ENCODE measurements at places on chromosomes 7 and 10. TPM values are rescaled to one million over a fixed set of nuclear protein-coding genes. Genes with fewer than 3 reads are reported as not detected.

- DNase-seq = no peak
Observed at GRCh38 chr7:157219154-157219553, 80.4 kb downstream of the UBE3C start.

DNA sequence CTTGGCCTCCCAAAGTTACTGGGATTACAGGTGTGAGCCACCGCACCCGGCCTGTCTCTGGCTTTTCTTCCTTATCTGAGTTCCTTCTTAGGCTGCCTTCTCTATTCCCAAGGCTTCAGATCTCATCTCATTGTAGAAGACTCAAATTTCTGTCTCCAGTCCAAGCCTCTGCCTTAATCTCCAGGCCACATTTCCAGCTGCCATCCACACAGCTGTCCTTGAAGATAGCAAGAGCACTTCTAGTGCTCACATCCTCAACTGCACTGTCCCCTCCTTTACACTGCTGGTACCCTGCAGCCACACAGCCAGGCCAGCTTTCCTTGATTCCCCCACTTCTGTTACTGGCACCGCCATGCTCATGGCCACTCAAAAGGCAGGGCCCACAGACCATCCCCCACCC is 35.6 kb downstream of the POLL start:
- DNase-seq = no peak

The ESYT2 gene
- 41.0 TPM for total RNA-seq

- no peak for DNase-seq
Observed at GRCh38 chr7:115232041-115232440, 310.1 kb downstream of the MDFIC start.

DNA sequence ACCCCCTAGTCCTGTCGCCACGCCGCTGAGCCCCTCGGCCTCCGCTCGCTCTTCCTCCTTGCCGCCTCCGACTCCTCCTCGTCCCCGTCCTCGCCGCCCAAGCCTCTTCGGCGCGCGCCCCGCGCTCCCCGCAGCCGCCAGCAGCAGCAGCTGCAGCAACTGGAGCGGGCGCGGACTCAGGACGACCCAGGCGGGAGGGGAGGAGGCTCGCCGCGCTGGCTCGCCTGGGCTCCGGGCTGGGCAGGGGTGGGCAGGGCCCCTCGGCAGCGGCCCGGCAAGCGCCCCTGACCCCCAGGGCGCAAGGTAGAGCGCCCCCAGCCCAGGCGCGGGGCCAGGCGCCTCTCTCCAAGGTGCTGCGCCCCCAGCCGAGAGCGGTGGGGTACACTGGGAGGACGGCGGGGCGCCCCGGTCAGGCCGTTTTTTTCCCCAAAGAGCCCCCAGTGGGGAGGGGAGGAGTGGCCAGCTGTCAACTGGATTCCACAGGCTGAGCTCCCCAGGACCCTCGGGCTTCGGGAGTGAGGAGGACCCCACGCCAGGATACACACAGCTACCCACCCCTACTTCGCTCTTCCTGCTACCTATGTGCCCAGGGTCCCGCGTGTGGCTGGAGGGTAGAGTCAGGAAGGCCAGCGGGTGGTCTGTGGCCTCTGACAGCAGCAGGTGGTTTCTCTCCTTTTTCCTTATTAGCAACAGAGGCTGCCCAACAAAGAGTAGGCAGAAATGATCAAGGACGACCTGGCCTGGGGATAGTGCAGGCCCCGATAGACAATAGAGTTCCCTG is 903 bp upstream of the KCNMA1 start:
- DNase-seq = peak; percentile 88

- DNase-seq = no peak
Observed at GRCh38 chr10:59864141-59864962, 42.0 kb downstream of the CCDC6 start.

- DNase-seq = peak; percentile 5
Observed at GRCh38 chr10:129969911-129970464, 5.9 kb upstream of the EBF3 start.

DNA sequence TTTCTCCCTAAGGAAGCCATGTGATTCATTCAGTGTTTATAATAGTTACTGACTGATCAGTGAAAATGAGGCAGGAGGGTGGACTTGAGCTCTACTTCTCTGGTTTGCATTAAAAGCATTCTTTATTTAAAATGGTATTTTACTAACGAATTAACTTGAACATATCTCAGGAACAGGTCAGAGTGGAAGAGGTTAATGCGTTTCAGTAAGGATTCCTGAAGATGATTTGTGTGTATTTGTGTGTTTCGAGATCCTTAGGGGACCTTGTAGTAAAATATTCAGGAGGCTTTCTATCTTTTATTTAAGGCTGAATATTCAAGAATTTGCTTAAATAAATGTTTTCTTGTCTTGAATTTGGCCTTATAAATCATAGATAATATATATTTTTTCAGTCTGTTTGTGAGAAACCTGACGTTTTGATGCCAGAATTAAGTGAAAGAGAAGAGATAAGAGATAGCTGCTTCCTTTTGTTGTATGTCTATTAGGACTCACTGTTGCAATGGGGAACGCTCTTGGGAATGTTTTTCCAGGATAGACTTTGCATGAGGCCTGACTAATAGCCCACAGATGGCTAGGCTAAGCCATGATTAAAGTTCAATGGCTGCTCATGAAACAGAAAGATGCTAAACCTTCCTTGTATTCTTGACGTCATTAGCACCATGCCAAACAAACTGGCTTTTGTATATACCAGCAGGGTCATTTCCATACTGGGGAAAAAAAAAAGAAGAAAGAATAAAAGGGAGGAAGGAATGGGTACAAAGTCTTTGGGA is 93.8 kb upstream of the MTPN start:
- DNase-seq = no peak

DNA sequence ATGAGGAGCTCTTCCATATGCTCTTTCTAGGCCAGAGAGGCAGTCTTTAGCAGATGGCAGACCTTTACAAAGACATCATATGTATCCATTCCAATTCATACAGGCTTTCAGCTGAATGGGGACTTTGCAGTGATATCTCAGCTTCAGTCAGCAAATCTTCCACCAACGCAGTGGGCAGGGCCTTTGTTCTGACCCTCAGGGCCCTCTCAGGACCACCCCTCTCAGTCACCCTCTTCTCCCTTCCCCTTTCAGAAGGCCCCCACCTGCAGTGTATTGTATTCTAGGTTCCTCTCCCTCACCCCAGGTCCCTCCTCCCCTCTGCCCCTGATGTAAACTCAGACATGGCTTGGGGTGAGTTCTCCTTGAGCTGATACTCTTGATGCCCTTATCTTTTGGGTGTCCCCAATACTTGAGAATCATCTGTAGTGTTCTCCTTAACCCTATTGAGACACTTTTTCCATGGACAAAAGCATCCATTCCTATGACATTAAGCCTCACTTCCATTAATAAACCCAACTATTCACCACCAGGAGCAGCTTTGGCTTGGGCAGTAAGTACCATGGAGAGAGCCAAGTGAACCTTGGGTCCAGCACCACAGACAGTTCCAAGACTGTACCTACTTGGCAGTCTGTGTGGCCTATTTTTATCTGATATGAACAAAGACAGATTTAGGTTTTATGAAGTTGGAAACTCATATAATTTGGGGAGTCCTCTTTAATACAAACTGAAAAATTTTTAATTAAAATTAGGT is 62.7 kb downstream of the ADCYAP1R1 start:
- DNase-seq = no peak

The FLNC gene
- total RNA-seq = 26.9 TPM

The MYOF gene
- total RNA-seq = 2.8 TPM

Measured in H7 (cell line).